ENCODE measurements at places on chromosomes 4 and X.
A peak's percentile ranks its signal among the peaks of the same experiment; 100 is the strongest.

DNA sequence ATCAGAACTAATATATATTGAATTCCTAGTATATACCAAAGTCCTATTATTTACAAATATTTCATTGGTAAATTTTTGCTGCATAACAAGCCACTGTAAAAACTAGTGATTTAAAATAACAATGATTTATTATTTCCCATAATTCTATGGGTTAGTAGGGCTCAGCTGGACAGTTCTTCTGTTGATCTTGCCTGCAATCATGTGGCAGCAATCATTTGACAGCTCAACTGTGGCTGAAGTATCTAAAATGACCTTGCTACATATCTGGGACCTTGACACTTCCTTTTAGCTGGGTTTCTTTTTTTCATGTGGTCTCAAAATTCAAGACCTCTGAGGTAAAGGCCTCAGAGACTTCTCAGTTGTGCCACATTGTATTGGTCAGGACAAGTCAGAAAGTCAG lies 598.5 kb upstream of the PITX2 start:
- DNase-seq = no peak

DNA sequence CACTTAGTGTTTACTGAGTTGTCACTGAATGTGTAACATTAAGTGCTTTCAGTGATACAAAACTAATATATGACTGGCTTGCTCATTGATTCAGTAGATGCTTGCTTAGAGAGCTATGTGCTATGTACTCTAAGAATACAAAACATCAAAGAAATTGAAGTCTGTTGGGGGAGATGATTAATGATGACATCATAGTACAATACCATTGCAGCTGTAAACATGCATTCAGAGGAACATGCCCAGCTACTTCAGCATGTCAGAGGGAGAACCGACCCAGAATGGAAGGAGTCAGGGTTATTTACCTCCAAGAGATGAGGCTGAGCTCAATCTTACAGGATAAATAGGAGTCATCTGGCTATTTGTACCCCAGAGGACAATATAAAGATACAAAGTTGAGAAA lies 290.8 kb downstream of the TENM3 start:
- peak; percentile 46 for DNase-seq

- no peak for DNase-seq
These were observed 11.6 kb downstream of the SORBS2 start for GRCh38 chr4:185800266-185800945.

- no peak for DNase-seq
These were observed 89.7 kb downstream of the COL4A6 start for GRCh38 chrX:108348525-108348924.

GRCh38 chrX:39791691-39792090 lies 306.1 kb downstream of the BCOR start:
- DNase-seq = no peak

- no peak for DNase-seq
These were observed 32.0 kb upstream of the MAN2B2 start for GRCh38 chr4:6542951-6543350.

DNA sequence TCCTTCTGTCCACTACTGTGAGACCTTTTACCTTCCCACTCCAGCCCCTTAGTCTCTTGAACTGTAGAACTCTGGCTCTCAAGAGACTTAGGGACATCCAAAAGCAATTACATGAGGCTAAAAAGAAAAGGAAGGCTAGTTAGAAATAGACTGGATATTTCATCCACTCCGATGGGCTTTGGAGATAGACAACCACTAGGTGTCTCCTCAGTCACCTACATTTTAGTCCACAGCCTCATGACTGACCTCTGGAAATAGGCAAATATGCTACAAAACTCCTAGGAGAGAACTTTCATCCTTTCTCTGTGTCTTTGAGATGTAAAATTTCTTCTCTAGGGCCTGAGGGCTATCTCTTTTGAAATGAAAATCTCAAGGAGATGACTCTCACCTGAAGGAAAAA lies 45.1 kb upstream of the LAMP2 start:
- DNase-seq = peak; percentile 34

DNA sequence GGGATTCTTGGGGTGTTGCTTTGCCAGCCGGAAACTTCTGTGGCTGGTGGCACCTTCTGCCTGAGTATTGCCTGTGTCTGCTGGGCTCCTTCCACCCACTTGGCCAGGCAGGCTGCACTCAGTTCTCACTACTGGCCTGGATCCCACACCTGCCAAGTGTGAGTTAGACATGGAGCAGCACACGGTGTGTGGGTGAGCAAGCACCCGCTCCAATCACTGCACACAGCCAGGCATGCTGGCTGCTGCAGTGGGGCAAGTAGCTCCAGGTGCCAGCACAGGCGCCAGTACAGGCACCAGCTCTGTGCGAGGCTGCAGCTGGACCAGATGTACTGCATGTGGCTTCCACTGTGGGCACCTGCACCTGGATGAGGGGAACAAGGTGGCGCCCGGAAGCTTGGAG lies 23.9 kb downstream of the DCUN1D4 start:
- DNase-seq = no peak

- DNase-seq = no peak
These were observed 75.9 kb upstream of the GAB1 start for GRCh38 chr4:143260750-143261149.

- DNase-seq = peak; percentile 38
These were observed 3.9 kb downstream of the PCDH10 start for GRCh38 chr4:133152831-133153481.

DNA sequence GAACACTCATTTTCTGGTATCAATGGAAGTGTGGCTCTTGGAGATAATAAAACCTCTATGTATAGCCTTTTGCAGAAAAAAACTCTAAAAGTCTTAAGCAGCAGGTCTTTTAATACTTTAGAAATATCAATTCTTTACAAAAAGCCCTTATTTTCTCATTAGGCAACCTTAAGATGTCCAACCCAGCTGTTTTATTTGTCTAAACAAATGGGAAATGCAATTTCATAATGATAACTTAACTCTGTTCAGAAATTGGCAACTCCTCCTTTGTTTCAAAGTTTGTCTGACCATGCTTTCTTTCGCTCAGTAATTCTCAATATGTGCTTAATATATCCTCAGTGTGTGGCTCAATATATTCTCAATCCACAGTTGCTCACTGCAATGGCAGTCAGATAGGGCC lies 196.5 kb upstream of the VEGFC start:
- DNase-seq = no peak

GRCh38 chrX:75084757-75085156 lies 71.3 kb downstream of the ABCB7 start:
- no peak for DNase-seq

GRCh38 chr4:76233083-76233482 lies 18.4 kb upstream of the FAM47E start:
- DNase-seq = no peak

- DNase-seq = no peak
These were observed 26.0 kb downstream of the ARHGAP36 start for GRCh38 chrX:131084145-131084544.

DNA sequence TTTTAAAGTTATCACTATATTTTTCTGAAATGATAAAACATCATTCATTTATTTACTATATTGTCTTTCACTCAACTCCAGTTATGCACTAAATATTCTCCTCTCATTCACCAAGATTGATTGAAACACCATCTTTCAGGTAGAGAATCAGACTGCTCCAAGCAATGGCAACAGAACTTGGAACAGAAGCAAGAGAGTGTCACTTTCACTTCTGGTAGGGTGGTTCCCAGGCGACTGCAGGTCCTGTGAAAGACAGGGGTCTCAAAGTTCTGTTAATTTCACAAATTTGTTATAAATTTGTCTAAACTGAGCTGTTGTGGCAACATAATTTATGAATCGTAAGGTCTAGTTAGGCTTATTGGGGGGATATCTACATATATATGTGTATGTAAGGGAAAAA lies 47.8 kb downstream of the RHOH start:
- no peak for DNase-seq

DNA sequence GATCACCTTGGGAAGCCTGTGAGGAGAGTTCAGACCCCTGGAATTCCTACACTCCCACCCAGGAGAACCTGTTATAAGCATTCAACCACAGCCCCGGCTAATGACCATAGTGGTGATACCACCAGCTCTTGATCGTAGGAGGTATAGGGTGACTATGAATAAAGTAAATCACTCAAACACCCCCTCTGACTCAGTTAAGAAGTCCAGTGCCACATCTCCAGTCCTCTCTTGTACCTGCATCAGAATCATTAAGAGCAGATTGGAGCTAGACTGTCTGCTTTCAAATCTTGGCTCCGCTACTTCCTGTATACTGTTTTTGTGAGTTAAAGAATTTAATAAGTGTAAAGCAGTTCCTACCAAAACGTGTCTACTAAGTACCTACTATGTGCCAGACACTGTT lies 565.1 kb upstream of the DIPK2B start:
- no peak for DNase-seq

DNA sequence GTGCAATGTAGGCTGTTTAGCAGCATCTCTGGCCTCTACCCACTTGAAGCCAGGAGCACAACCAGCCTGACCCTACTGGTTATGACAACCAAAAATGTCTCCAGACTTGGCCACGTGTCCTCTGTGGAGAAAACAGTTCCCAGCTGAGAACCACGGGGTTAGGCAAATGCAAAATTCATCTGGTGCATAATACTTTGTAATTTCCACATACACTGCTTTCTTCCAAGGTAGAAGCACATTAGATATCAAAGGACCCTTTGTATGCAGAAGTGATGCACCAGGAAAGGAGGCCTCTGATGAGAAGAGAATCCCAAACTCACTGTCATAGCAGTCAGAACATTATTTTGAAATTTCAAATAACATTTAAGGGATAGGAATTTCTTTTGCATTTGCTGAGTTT lies 26.3 kb downstream of the MFAP3L start:
- DNase-seq = no peak

GRCh38 chr4:181693517-181693916 lies 549.7 kb upstream of the TENM3 start:
- no peak for DNase-seq

DNA sequence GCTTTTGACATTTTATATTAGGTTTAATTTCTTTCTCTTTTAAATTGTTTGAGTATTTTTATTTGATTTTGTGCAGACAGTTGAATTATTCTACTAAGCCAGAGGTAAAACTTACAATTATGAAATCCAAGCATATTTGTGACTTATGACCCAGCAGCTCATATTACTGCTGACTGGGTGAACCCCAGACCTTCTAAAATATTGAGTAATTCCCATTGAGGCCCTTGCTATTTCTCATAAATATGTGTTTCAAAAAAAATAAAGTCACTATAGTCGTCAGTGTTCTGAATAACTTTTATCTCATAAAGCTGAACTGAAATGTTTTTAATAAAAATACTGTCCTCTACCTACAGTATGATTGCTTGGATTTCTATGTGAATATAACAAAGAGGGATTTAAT lies 303.1 kb downstream of the IQCM start:
- DNase-seq = peak; percentile 8

- DNase-seq = peak; percentile 25
These were observed 67.4 kb downstream of the EGF start for GRCh38 chr4:109979920-109980717.

DNA sequence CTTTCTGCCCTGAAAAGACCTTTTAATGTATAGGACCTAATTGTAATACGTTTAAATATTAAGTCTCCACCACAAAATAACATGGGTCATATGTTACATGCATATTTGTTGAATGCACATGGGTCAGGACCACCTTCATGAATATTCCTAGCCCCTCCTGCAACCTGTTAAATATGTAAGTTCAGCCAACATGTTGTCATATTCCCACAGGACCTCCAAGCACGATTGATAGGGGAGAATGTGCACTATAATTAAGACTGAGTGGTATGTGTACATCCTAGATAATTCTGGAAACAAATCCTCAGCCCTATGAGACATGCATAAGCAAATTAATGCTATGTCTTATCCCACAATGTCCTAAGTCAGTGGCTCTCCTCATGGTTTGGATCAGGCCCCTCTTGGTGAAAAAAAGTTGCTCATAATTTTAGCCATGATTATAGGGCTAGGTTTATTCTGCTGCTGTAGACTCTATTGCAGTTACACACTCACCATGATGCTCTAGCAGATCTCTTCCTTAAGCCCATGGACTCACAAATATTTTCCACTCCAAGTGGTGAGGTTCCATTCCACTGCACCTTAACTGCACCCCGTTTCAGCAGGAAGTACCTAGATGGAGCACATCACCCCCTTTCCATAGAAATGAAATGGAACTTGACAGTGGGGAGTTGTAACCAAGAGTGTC lies 10.2 kb downstream of the TIGD2 start:
- DNase-seq = no peak

DNA sequence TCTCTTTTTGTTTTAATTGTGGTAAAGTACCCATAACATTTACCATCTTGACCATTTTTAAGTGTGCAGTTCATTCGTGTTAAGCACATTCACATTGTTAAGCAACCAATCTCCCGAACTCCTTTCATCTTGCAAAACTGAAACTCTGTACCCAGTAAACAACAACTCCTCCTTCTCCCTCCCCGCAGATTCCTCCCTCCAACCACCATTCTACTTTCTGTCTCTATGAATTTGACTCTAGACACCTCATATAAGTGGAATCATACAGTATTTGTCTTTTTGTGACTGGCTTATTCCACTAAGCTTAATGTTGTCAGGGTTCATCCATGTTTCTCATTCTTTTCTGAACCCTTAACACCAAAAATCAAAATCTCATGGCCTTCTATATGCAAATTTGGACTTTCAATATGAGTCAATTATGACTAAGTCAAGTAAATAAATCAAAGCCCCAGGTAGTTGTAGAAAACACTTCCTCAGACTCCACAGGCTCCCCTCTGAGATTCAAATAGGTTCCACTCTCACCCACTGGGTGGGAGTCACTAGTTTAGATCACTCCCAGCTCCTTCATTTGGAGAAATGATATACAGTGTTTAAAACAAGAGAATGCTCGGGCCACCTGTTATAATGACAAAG lies 9.8 kb upstream of the RTL5 start:
- DNase-seq = no peak

- no peak for DNase-seq
These were observed 55.4 kb upstream of the PABPC1L2A start for GRCh38 chrX:73134741-73135140.

DNA sequence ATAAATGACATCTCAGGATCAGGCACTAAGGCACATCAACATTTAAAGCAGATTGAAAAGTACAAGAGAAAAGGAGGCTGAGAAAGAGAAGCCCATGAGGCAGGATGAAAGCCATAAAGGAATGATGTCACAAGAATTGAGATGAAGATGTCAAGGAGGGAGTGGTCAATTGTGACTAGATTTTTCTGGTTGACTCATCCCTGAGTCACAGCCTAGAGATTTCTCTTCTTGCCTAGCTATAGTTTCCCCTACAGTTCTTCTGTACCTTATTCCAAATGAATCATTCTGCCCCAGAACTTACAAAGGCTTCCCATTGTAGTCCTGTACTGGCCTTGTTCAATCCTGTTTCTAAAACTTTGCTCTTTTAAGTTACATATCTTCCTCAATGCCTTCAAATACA lies 3.4 kb upstream of the USP53 start:
- peak; percentile 93 for DNase-seq

DNA sequence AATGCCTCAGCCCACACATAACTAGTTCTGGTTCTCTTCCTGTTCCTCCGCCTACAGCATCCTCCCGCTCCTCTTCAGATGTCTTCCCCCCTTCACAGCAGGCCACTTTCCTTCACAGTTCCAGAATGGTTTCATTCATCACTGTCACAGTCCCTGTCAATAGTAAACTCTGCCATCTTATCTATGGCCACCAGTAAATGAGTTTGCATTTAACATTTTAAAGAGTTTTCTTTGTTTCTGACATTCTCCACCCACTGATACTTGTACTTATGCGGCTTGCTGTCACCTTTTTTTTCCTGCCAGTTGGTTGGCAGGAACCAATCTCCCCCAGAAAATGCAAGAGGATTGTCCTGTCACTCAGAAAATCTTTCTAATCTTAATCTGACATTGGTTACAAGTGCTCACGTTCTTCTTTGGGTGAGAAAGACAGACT lies 114.1 kb downstream of the GLUD2 start:
- DNase-seq = peak; percentile 7

GRCh38 chrX:97238632-97239031 lies 354.9 kb downstream of the RPA4 start:
- peak; percentile 74 for DNase-seq
